Dermis blood vessel endothelial cell (primary cell): ENCODE measurements at places on chromosomes 16 and 17. TPM values are rescaled to one million over a fixed set of nuclear protein-coding genes. Genes with fewer than 3 reads are reported as not detected.

Gene KRT31
- total RNA-seq, result not detected in 2 replicates

Gene KRTAP3-1
- total RNA-seq, result not detected in 2 replicates

Gene MEFV
- total RNA-seq, result under 0.01 and 0.05 TPM in 2 replicates

Gene NPIPB6
- not detected in 2 replicates for total RNA-seq

Gene TMEM92
- 0.17 and 0.19 TPM in 2 replicates for total RNA-seq

Gene SLFN5
- total RNA-seq, result 40.8 and 68.0 TPM in 2 replicates

Gene TP53TG3C
- not detected in 2 replicates for total RNA-seq
